ENCODE measurements at places on chromosomes 1 and 21.

- no peak for DNase-seq
Measured at GRCh38 chr1:241926141-241926540, 31.4 kb upstream of the BECN2 start.

GRCh38 chr1:29758781-29759499 lies 522.6 kb downstream of the PTPRU start:
- DNase-seq = no peak

DNA sequence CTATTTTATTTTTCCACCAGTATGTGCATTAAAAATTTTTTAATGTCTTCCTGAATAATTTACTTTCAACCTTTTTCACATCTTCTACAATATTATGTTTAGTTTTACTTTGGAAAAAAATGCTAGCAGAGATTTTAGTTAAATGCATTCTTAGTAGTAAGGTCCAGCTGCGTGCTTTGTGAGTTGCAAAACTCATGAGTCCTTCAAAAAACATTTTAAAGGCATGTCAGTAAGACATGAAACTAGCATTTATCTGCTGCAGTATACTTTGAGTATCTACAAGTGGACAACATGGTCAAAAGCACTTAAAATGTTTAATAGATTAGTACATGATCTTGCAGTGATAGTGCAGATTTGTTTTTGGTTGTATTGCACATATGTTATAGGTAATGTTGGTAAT lies 139.0 kb downstream of the HS2ST1 start:
- DNase-seq = no peak

DNA sequence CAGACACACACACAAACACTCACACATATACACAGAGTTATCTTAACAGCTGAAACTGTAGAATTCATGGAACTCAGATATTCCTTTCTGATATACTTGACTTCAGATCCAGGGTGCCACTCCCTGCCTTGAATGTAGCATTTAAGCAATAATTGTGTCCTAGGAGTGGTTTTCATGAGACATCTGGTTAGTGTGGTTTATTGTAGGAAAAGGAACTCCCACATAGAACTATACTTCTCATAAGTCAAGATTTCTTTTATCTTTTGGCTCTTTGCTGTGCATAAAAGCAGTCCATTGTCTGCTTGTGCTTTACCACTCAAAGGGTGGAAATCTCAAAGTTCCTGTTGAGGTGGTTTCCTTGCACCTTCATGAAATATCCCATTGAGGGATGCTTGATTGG lies 272.6 kb upstream of the SGIP1 start:
- DNase-seq = no peak

- no peak for DNase-seq
Measured at GRCh38 chr1:205060746-205061145, 17.7 kb downstream of the CNTN2 start.

DNA sequence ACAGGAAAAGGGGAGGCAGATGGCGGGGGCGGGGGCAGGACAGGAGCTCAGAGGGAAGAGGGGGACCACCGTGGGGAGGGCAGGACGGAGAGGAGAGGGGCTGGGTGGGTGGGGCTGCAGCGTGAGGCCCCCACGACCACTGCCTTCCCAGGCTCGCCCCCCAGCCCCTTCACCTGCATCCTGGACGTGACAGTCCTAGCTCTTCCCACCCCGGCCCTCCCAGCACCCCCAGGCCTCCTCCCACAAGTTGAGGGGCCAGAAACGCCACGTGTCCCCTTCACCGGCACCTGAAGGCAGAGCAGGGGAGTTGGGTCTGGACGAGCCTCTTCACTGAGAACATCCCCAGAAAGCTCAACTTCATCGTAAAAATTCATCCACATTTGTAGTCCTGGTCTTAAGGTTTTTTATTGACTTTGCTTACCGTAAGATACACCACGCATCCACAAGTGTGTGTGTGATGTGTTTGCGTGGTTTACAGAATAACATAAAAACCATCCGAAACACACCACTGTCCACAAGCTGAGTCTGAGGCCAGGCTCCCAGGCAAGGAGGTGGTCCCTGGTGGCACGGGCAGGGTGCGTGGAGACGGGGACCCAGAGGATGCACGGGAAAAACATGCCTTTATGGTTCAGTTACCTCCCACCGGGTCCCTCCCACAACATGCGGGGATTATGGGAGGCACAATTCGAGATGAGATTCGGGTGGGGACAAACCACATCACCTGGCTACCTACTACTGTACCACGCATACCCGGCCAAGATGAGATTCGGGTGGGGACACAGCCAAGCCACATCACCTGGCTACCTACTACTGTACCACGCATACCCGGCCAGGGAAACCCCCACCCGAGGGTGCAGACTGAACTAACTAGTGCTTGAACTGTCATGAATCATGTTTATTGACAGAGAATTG lies 13.9 kb upstream of the COL18A1 start:
- DNase-seq = no peak

- DNase-seq = no peak
Measured at GRCh38 chr1:182071924-182072323, 10.4 kb upstream of the ZNF648 start.

DNA sequence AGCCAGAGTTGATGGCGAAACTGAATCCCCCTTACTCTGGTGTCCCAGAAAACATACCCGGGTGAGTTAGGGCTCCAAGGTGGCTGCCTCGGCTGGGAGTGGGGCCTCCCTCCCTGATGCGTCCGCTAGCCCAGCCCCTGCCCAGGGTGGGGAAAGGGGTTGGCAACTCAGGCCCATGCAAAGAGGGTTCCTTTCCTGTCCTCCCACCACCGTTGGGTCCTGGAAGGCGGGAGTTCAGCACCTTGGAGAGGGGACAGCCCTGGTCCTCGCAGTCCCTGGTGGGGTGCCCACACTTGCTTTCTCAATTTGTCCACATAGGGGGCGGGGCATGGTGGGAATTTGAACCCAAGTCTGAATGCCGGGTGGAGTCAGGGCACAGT lies 6.1 kb downstream of the SRM start:
- no peak for DNase-seq

DNA sequence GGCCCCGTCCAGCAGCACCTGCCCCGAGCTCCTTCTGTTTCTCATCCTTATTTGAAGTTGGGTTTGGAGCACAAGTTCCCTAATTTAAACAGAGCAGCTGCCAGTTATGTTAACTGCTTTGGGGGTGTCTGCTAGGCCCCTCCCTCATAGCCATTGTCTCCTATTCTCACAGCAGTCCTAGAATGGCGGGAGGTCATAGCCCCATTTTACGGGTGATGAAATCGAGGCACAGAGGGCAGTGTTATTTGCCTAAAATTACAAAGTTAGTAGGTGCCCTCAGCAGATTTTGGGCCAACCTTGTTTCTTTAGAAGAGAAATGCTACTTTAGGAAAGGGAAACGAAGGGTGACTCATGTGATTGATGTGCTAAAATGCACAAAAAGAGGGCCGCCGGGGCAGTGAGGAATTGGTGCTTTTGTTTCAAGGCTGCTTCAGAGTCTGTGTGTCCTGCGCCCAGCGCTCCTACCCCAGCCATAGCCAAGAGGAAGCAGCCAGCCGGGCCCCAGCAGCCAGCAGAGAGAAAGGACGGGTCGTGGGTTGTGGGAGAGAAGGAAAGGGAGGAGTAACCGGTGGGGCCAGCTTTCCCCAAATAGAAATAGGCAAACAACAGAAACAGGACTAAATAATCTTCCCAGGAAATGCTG lies 13.0 kb downstream of the VANGL1 start:
- no peak for DNase-seq

GRCh38 chr1:71080230-71080738 lies 551 bp downstream of the ZRANB2 start:
- DNase-seq = peak; percentile 37

DNA sequence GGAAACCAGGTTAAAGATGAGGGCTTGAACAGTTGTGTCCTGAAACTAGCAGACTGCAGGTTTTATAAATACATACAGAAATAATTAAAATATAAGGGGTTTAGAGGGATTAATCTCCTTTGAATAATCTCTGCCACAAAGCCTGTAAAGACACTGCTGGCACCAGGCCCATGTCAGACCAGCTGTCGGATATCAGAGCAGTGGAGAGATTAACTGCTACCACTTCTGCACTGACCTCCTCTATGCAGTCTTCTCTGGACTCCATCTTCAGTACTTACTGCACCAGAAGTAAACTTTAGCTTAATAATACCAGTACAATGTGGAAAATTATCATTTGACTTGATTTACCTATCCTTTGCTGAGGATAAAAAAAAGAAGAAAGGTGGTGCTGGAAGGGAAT lies 128.6 kb downstream of the LHX4 start:
- DNase-seq = no peak

DNA sequence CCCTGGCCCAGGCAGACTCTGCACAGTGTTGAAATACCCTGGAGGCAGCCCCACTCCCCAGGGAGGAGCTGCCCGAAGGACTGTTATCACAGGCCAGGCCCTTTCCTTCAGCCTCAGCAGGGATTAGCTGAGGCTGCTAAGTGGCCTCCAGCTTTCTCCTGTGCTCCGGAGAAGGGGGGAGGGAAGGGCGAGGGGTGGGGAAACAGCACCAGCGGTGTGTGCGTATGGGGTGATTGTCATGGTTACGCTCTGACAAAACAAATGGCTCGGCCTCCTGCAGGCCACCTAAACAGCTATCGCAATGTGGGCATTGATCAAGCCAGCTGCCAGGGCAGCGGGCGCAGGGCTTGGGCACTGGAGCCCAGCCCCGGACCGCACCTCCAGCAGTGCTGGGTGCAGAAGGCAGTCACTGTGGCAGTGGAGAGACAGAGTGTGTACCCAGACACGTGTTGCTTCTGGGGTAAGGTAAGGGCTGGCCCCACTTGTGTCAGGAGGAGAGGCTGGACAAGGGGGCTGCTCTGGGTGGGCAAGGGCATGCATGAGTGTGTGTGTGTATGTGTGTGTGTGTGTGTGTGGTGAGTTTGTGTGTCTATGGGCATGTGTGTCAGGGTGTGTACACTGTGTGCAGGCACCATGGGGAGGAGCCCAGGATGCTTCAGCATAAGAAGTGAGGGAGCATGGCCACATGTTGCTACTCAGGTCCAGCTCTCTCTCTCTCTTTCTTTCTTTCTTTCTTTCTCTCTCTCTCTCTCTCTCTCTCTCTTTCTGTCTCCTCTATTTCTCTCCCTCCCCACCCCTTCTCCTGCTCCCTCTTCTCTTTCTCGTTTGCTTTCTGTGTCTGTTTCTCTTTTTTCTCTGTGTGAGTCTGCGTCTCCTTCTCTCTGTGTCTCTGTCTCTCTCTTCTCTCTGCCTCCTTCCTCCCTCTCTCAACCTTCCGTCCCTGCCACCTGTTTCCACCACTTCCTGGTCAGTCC lies at the start of gene VWA5B1:
TSS of gene VWA5B1 (plus strand) at position 252 of the 974 bp plus-strand sequence. CDS start 19,727 bp downstream, outside the sequence.
- DNase-seq = peak; percentile 77

DNA sequence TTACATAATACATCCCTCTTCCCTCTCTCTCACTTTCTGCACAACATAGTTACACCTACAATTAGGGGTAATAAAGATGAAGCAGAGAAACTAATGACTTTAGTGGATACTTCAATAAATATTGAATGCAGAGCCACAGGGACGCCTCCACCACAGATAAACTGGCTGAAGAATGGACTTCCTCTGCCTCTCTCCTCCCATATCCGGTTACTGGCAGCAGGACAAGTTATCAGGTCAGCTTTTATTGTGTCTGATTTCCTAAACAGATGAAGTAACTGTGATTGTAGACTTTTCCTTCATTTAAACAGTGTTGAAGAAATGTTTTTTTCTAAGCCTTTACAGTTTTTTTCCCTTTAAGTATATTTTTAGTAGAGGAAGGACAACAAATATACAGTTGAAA lies 281.6 kb downstream of the TPR start:
- no peak for DNase-seq

All from NCI-H345 (cell line).